ENCODE measurements at places on chromosomes 7 and 10.

GRCh38 chr10:101485681-101486554, 102.1 kb downstream of the POLL start:
- H3K4me3 ChIP-seq: no peak overlapping the region
- H3K27ac ChIP-seq: no peak overlapping the region
- DNase-seq: no peak
- H3K4me1 ChIP-seq: peaks cover 6% of the 10 kb centered on the region
- no peaks in the 10 kb centered on the region for H3K36me3 ChIP-seq

DNA sequence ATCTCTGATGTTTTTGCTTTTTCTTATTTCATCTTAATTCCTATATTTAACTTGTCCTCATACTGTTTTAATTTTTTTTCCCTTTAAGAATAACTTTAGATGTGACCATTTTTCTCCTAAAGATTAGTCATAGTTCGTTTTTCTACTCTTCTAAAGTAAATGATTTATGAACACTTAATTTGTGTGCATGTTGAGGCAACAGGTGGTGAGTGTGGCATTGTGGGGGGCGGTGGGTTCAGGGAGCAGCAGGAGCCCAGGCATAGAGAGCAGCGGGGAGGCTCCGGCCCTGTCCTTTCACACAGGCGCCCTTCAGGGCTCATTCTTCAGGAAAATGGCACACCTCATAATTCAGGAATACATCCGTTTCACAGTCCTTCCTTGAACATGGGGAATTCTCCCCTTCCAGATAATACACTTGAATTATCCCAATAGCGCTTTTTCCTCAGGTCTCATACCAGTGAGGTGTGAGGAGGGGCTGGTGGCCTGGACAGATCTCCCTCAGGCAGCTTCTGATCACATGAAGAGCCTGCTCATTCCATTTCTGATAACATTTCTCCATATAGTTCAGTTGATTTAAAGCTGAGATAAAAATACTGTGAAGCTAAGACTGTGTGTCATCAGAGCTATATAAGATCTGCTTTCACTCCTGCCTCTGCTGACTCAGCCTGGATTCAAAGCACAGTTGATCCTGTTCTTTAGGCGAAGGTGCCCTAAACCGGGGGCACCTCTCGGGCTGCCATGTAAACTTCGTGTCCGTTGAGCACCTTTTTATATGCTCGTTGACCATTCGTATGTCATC, 40.2 kb downstream of the CUL1 start:
- peaks cover 72% of the 10 kb centered on the region for H3K36me3 ChIP-seq
- no peak for DNase-seq
- no peaks in the 10 kb centered on the region for H3K27me3 ChIP-seq
- no peak overlapping the region for H3K4me3 ChIP-seq
- H3K27ac ChIP-seq: no peak overlapping the region

DNA sequence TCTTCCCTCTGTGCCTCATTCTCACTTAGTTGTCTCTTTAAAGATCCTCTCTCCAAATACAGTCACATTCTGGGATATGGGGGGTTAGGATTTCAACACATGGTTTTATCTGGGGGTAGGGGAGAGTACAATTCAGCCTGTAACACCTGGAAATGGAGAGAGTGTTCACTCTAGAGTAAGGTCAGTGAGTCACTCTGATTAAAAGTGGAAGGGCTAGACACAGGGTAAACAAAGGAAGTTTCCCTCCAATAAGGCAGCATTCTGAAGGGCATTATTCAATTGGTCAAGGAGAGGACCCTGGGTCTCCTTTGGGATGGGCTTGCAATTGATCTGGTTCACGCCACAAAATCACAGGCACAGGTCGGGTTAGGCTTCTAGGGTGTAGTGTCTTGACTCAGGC, 232.8 kb upstream of the NPSR1 start:
- no peak overlapping the region for H3K4me3 ChIP-seq
- no peaks in the 10 kb centered on the region for H3K27me3 ChIP-seq
- no peaks in the 10 kb centered on the region for H3K4me1 ChIP-seq
- H3K36me3 ChIP-seq: no peaks in the 10 kb centered on the region
- no peak overlapping the region for H3K27ac ChIP-seq

DNA sequence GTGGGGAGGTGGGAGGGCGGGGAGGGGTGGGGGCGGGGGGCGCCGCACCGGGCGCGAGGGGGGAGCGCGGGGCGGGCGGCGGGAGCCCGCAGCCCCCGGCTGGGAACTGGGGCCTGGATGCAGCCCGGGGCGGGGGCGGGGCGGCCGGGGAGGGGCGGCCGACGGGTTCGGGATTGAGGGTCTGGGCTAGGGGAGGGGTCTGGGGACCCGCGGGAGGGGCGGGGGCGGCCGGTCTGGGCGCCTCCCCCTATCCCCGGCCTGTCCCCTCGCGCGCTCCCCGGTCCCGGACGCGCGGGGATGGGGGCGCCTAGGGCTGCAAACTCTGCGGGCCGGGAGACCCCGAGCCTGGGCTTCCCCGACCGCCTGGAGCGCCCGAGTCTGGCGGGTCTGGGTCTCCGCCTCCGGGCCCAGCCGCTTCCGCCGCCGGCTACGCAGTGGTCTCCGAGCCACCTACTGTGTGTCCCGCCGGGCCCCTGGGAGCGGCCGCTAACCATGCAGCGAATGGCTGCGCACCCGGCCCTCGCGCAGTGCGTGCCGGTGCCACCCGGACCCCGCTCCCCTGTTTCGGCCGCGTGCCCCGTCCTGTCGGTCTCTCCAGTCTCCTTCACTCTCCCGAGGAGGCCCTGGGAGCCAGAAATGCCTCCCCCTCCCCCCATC, 375 bp upstream of the FGF8 start:
- H3K27me3 ChIP-seq: no peaks in the 10 kb centered on the region
- H3K36me3 ChIP-seq: no peaks in the 10 kb centered on the region
- DNase-seq: no peak
- H3K27ac ChIP-seq: no peak overlapping the region

DNA sequence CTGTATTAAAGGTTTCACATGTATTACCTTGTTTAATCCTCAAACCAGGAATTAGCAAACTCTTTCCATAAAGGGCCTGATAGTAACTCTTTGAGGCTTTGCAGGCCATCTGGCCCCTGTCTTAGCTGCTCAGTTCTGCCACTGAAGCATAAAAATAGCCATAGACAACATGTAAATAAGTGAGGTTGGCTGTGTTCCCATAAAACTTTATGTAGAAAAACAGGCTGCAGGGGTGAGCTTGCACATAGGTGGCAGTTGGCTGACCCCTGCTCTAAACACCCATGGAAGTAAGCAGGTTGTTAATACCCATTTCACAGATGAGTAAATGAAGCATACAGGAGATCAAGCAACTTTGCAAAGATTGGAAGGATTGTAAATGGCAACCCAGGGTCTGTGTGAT, 1279.2 kb upstream of the AUTS2 start:
- no peak overlapping the region for H3K4me3 ChIP-seq
- DNase-seq: no peak
- H3K36me3 ChIP-seq: no peaks in the 10 kb centered on the region
- no peaks in the 10 kb centered on the region for H3K27me3 ChIP-seq

All from Karpas-422 (cell line).